Vagina (tissue), 2 donors: ENCODE measurements at places on chromosomes 5 and 9.

GRCh38 chr9:79559495-79560181 lies 12.1 kb upstream of the TLE4 start:
- DNase-seq = no peak

GRCh38 chr9:110041452-110041851 lies 166.5 kb downstream of the C9orf152 start:
- no peak for DNase-seq

DNA sequence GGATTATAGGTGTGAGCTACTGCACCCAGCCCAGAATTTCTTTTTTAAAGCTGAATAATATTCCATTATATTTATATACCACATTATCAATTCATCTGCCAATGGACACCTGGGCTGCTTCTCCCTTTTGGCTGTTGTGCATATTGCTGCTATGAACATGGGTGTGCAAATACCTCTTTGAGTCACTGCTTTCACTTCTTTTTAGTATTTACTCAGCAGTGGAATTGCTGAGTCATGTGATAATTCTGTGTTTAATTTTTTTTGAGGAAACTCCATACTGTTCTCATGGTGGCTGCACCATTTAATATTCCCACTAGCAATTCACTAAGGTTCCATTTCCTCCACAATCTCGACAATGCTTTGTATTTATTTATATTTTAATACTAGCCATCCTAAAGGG lies 36.1 kb upstream of the KIF4B start:
- no peak for DNase-seq

DNA sequence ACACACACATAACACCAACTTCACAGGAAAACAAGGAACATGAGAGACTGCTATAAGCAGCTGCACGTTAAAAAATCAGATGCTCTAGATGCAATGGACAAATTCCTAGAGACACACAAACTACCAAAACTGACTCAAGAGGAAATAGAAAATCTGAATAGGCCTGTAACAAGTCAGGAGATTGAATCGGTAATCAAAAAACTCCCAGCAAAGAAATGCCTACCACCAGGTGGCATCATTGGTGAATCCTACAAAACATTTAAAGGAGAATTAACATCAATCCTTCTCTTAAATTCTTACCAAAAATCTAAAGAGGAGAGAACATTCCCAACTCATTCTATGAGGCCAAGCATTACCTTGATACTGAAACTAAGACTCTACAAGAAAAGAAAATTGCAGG lies 54.9 kb downstream of the NDST1 start:
- no peak for DNase-seq

DNA sequence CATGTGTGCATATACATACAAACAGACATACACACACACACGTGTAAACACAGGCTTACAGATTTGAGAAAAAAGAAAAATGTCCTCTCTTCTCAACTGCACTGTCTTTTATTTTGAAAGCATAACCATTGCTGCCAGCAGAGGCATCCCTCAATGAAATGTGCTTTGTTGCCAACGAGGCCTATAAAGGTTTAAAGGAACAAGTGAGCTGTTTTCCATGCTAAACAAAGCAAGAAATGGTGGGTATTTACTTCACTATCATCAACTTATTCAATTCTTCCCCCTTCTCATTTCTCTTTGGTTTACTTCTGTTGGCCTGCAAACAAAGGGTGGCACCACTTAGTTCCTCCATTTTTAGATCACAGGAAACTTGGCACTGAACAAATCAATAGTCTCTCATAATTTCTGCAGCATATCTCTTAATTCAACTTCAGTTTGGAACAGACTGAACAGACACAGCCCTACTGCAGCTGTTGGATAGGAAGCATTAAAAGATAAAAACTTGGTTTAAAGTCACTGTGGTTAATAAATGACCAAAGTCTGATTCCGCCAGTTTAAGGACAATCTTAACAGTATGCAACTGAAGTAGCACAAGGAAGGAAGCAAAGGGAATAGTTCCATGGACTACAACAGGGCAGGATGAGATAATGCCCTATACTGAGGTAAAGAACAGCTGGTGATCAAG lies 21.7 kb downstream of the TTC33 start:
- DNase-seq = no peak

DNA sequence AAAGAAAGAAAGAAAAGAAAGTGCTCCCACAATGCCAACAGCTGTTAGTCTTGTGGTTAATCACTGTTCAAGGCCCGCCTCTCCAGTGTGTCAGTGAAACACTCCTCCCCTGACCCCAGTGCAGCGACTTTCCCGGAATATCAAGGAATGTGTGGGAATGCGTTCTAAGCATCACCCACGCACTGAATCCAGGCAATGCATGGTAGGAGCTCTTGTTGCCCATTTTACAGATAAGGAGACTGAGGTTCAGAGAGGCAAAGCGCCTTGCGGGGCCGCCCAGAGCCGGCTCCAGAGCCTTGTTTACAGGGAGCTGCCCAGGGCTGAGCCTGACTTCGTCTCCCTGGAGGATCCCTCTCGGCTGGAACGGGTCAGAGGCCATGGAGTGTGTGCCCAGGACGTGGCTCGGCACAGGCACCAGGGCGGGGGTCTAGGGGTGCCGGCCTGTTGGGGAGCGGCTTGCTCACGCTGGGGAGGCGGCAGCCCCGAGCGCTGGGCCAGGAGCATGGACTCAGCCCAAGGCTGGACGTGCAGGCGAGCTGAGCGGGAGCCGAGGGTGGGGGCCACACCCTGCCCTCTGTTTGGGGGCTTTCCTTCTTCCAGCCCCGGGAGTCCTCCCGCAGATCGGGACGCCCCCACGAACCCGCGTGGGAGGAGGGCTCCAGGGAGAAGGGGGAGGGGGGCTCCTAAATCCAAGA lies 823 bp downstream of the ST6GALNAC6 start:
- no peak for DNase-seq

DNA sequence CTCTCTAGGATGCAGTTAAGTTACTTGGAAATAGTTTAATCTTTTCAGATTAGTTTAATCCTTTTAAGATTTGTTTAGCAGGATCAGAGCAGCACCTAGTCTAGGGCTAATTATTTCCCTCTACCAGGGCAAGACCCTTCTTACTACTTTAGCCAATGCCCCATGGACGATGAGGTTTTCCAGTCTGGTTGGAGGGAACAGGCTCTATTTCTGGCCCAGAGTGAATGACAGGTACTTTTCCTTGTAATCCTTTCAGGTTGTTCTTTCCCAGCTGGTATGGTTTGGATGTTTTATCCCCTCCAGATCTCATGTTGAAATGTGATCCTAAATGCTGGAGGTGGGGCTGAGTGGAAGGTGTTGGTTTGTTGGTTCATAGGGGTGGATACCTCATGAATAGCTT lies 27.2 kb downstream of the PTTG1 start:
- DNase-seq = no peak

- DNase-seq = no peak
Measured at GRCh38 chr9:109167716-109168115, 667 bp upstream of the FRRS1L start.
